ENCODE measurements at places on chromosomes 7 and 10. TPM values are rescaled to one million over a fixed set of nuclear protein-coding genes. Genes with fewer than 3 reads are reported as not detected.

DNA sequence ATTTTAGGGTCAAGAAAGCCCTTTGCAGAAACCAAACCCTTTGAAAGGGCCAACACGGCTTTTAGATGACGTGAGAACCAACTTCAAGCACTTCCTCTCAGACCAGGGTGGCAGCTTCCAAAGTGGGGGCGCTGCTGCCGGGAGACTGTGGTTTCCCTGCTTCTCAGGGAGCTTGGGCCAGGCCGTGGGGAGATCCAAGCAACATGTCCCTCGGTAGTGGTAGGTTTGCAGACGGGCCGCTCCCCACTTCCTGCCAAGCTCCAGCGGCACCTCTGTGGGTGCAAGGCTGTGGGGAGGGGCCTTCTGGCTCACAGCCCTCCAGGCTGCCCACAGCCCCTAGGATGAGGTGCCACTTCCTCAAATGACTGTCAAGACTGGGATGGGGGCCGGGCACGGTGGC is 132.4 kb downstream of the FAM53B start:
- H3K27me3 ChIP-seq = no peaks in the 10 kb centered on the region
- peaks cover under 1% of the 10 kb centered on the region for H3K36me3 ChIP-seq
- H3K4me3 ChIP-seq = peak overlapping the region; percentile 7
- peak; percentile 40 for DNase-seq
- H3K4me1 ChIP-seq = peaks cover 52% of the 10 kb centered on the region
- peak overlapping the region; percentile 69 for H3K27ac ChIP-seq

GRCh38 chr10:99357691-99358090 is 28.5 kb downstream of the CNNM1 start:
- DNase-seq = no peak
- H3K36me3 ChIP-seq = no peaks in the 10 kb centered on the region
- H3K4me1 ChIP-seq = no peaks in the 10 kb centered on the region
- H3K27me3 ChIP-seq = no peaks in the 10 kb centered on the region

DNA sequence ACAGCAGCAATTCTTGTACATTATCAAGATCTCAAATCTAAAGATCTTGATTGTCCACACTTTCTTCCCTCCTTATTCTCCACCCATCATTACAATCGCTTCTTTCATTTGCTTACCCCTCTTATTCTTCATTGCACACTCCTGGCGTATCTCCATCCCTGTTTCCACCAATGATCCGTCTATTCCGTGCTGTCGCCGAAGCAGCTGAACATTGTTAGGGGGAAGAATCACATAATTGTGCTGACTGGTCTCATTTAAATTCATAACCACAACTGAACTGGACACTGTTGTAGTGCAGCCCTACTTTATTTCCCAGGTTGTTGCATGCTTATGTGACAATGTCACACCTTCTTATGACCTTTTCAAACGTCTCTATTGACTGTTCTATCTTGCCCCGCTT is 18.9 kb upstream of the NRP1 start:
- H3K36me3 ChIP-seq = no peaks in the 10 kb centered on the region
- H3K4me1 ChIP-seq = no peaks in the 10 kb centered on the region
- H3K27ac ChIP-seq = no peak overlapping the region
- peaks cover 4% of the 10 kb centered on the region for H3K27me3 ChIP-seq

The REPIN1 gene
- 59.8 TPM for total RNA-seq

GRCh38 chr10:817371-817770 is 114.1 kb downstream of the LARP4B start:
- no peak for DNase-seq
- H3K4me1 ChIP-seq = peaks cover 4% of the 10 kb centered on the region
- H3K27me3 ChIP-seq = no peaks in the 10 kb centered on the region
- peaks cover 83% of the 10 kb centered on the region for H3K36me3 ChIP-seq
- H3K27ac ChIP-seq = no peak overlapping the region
- H3K4me3 ChIP-seq = no peak overlapping the region

The ENKUR gene
- total RNA-seq = not detected

- H3K36me3 ChIP-seq = no peaks in the 10 kb centered on the region
- no peak overlapping the region for H3K4me3 ChIP-seq
- peaks cover 16% of the 10 kb centered on the region for H3K4me1 ChIP-seq
- no peak for DNase-seq
- no peak overlapping the region for H3K27ac ChIP-seq
Measured at GRCh38 chr10:114071178-114071577, 27.5 kb downstream of the ADRB1 start.

The GPC2 gene
- 16.4 TPM for total RNA-seq

The FGL2 gene
- 1.6 TPM for total RNA-seq

- H3K27ac ChIP-seq = no peak overlapping the region
- peaks cover 4% of the 10 kb centered on the region for H3K27me3 ChIP-seq
- no peaks in the 10 kb centered on the region for H3K36me3 ChIP-seq
- DNase-seq = no peak
- H3K4me3 ChIP-seq = no peak overlapping the region
Measured at GRCh38 chr10:24502801-24503460, 220.8 kb downstream of the ARHGAP21 start.

DNA sequence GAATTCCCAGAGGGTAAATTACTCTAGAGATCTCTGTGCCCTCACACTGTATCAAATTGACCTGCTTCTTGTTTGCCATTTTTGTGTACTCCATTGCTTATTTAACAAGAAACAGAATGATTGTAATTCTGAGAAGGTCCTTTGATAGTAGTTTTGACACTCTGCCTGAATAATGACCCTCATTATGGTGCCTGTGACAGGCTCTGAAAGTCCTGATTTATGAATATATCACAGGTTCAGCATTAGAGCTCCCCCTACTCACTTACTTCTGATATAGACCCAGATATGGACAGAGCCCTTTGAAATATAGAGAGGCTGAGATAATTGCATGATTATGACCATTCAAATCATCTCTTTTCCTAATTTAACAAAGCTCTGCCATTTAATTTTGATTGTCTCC is 465.2 kb downstream of the MDFIC start:
- no peak overlapping the region for H3K27ac ChIP-seq
- DNase-seq = no peak
- no peaks in the 10 kb centered on the region for H3K36me3 ChIP-seq
- H3K27me3 ChIP-seq = no peaks in the 10 kb centered on the region
